ENCODE measurements at places on chromosomes 12 and 14.
A peak's percentile ranks its signal among the peaks of the same experiment; 100 is the strongest.

GRCh38 chr14:66196670-66197069 lies 289.5 kb upstream of the CCDC196 start:
- no peak for DNase-seq

- no peak for DNase-seq
Measured at GRCh38 chr12:107325075-107325608, 231.8 kb upstream of the CRY1 start.

- no peak for DNase-seq
Measured at GRCh38 chr12:62971769-62972525, 37.0 kb upstream of the PPM1H start.

DNA sequence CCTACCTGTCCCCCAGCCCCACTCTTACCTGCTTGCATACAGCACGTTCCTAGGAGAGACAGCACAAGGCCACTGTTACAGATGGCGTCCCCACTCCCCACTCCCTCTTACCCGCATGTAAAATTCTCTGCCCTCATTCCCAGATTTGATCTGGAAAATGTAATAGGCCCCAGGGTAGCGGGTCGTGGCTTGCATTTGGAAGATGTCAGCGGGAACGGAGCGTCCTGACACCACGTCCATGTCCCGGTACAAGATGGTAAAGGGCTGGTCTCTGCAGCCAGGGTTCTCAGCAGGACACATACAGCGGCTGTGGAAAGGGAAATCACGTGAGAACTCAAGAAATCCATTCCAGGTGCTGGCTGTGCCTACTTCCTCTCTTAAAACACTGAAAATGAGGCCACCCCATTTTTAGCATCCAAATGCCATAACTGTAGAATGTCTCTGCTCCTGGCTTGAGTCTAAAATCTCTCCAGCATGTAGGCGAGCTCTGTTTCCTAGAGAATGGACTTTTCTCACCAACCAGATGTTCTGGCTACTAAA lies 10.1 kb upstream of the TC2N start:
- DNase-seq, result no peak

- DNase-seq, result no peak
Measured at GRCh38 chr12:70661466-70662161, 24.4 kb upstream of the PTPRB start.

GRCh38 chr12:5648692-5649359 lies 216.9 kb downstream of the NTF3 start:
- no peak for DNase-seq

DNA sequence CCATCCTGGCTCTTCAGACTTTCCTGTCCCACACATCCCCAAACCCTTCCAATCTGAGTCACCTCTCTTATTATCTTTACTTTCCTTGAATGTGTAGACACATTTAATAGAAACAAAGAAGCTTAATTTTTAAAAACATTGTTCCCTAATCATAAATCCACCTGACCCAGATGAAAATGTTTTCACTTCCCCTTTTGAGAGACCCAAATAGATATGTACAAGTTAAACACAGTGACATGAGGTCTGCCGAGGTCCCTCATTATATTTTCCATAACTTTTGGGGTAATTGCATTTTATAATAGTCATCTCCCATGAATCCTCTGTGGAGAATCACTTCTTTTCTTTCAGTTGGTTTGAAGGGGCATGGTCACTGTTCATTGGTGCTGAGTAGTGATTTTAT lies 191.1 kb downstream of the GRIN2B start:
- no peak for DNase-seq

DNA sequence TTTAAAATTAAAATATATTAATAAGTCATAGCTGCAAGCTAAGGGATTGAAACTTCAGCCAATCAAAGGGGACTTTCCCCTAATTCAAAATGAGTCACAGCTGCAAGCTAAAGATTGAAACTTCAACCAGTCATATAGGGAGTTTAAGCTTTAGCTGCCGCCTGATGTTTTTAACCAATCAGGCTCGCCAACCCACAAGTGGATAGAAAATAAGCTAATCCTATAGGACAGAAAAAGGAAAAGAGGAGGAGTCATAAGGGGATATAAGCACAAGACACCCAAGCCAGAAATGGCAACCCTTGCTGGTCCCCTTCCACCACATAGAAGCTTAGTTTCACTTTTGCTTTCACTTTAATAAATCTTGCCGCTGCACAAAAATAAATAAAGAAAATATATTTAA lies 1154.6 kb downstream of the GALC start:
- DNase-seq, result no peak

DNA sequence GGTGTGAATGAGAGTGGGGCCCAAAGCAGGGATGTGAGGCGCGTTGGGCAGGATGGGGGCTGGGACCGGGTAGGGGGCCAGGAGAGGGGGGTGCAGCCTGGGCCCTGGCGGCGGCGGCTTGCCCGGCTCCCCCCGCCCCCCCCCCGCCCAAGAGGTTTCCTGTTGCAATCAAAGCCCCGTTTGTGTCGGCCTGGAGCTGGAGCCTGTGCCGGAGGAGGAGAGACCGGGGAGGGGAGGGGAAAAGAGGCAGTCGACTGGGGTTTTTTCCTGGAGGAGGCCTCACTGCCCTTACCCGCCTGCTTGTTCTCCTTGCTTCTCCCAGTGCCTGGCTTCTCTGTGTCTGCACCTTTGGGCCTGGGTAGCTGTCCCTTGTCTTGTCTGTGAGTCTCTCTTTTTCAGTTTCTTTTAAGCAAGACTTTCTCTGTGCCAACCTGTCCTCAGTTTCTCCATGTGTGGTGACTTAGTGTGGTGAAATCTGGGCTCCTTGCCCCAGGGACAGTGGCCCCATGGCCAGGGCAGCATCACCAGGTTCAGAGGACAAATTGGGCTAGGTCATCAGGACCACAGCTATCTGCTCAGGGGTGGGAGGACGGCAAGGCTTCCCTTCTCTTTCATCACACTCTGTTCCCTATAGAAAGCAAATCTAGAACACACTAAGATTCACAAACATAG lies 8.5 kb downstream of the RARG start:
- DNase-seq, result no peak

DNA sequence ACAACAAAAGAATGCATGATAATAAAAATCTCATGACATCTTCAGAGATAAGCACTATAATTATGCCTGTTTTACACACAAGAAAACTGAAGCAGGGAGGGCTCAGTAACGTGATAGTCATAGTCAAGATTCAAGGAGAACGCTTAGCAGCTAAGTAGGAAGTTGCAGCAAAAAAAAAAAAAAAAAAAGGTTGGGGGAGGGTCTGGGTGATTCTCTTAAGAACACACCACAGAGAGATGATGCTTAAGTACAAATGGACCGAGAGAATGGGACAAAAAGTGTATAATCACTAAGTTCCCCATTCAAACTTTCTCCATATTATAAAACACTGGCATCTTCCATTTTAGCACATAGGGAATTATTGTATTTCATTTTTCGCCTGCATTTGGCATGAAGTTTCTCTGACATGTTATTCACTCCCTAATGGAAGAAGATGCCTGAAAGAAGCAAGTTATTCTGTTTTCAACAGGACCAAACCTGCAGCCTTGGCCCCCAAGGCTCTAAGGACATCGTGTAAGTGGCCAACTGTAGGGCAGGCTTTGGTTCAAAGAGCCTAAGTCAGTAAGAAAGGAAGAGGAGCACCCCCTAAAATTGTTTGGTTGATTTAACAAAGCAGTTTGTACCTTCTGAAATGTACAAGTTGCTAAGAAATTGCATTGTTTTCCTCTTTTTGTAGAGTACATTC lies 142.9 kb upstream of the TMPO start:
- no peak for DNase-seq

DNA sequence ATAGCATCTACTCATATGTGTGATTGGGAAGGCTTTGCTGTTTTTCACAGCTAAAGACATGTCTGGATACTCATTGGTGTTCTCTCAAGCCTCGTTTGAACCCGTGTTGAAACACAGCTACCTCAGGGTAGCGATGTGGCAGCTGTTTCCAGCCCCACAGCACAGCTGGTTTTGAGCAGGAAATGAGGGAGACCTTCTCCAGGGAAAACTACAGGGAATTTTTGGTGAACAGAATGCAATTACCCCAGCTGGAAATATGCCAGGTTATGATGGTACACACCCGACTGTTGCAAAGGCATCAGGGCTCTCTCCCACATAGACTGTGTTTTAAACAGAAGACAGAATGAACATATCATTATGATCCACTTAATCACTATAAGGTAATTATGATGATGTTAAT lies 828.9 kb downstream of the VRK1 start:
- DNase-seq, result no peak

GRCh38 chr14:65997347-65997746 lies 488.8 kb upstream of the CCDC196 start:
- DNase-seq, result no peak

GRCh38 chr14:96920820-96921219 lies 123.6 kb downstream of the VRK1 start:
- DNase-seq, result no peak

- no peak for DNase-seq
Measured at GRCh38 chr12:24553259-24553658, 395.6 kb downstream of the BCAT1 start.

GRCh38 chr14:75342762-75343599 lies 64.4 kb downstream of the FOS start:
- DNase-seq, result no peak

DNA sequence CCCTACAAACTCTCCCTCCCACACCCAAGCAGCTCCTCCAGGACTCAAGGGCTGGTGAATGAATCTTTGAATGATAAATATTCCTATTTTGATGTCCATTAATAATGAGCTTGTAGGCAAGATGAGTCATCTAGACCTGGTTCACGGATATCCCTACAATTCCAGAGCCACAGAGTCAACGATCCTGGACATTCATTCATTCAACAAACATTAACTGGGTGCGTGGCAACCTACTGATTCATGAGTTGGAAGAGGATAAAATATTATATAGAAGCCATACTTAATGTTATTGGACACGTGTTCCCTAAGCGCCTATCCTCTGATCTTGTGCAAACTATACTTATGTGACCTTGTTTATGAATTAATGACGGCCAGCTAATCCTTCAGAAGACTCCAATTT lies 420 bp upstream of the OTUB2 start:
- DNase-seq, result no peak

DNA sequence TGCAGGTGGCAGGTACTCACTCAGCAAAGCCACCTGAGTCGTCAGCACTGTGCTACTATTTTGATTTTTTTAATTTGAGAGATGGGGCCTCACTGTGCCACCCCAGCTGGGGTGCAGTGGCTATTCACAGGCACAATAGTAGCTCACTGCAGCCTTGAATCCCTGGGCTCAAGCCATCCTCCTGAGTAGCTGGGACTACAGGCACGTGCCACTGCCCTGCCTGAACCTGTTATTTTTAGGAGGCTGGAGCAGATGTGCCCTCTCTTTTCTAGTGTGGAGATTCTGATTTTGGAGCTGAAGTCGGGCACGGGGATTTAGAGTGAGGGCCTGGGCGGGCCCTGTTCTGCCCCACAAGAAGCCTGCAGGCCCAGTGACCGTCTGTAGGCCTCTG lies 17.3 kb downstream of the SLC25A47 start:
- DNase-seq, result no peak

- DNase-seq, result no peak
Measured at GRCh38 chr12:95184121-95184520, 33.1 kb downstream of the FGD6 start.

GRCh38 chr14:96762650-96763049 lies 34.5 kb upstream of the VRK1 start:
- peak; percentile 9 for DNase-seq

DNA sequence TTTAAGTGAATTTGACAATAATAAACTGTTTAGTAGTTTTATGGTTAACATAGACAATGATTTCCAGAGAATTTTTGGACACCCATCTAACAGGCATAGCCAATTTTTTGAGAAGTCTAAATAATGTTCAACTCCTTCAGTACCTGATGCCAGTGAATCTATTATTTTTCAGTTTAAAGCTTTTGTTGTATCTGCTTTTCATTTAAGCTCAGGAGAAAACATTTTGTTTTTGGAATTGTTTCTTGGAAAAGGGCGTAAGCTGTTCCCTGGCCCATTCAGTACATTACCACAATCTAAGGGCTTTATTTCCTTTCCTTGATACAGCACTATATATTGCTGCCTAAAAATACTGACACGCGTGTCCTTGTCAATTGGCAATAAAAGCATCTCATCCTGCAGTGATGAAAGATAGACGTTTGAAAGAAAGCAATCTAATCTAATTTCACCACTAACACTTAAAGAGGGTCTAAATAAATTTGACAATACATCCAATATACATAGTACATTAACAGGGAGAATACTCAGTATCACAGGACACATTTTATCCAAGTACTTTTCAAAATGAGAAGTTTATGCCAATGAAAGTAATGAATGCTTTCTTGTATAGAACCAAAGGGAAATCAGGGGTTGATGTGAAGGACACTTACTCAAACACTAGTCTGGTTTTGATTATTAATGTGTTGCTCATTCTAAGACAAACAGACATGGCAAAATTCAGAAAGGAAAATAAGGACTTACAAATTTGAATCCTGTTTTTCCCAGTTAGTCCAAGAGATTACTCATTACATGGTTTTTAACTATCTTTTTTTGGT lies 104.2 kb upstream of the LGR5 start:
- DNase-seq, result no peak

- DNase-seq, result no peak
Measured at GRCh38 chr14:29940482-29940881, 12.8 kb upstream of the PRKD1 start.

GRCh38 chr14:75439989-75440388 lies 12.2 kb downstream of the JDP2 start:
- DNase-seq, result no peak

DNA sequence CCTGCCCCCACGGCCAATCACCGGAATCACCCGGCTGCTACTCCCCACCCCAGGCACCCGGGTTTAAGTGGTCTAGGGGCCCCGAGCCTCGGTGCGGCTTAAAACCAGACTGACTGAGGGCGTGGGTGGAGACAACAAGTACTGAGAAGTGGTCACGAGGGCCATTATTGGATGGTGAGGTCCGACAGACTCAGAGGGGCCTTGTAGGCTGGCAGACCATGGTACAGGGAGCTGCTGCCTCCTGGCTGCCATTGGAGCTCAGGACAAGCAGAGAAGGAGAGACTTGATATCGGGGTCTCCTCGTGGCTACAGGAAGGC lies 54.1 kb downstream of the FBRSL1 start:
- no peak for DNase-seq

DNA sequence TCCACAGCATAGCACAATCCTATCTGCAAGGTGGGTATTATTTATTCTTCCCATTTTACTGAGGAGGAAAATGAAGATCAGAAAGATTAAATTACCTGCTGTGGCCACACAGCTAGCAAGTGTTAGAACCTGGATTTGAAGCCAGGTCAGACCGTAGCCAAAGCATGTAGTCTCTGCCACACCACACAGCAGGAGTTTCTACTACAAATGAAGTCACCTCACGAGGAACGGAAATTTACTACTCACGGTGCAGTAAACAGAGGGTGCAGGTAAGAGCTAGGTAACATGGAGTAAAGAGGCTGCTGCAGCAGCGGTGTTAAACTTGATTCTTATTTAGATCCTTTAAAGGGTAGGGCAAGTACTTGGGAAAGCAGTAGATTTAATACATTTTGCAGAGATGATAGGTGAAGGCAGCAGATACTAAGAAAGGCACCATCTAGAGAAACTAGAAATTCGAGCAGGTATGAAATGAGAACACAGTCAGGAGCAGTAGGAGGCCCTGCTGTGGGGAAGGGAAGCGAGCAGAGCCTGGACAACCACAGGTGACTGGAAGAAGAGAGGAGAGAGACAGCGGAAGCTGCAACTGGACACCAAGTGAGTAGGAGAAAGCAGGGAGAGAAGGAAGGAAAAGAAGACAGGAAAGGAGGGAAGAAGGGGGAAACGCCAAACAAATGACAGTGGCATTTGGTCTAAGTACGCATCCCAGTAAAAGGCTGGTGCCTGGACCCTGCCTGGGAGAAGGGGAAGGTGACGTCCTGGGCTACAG lies 21.5 kb downstream of the SPTB start:
- DNase-seq, result no peak
